Parietal lobe (tissue), 2 donors: ENCODE measurements at places on chromosomes 5 and 9. TPM values are rescaled to one million over a fixed set of nuclear protein-coding genes. Genes with fewer than 3 reads are reported as not detected.

The PCDHB16 gene
- 10.6 TPM for total RNA-seq

The HTR1A gene
- total RNA-seq: 18.5 TPM

The MYMK gene
- not detected for total RNA-seq

The LRRTM2 gene
- total RNA-seq: 90.5 TPM

The DCTN3 gene
- total RNA-seq: 121 TPM

The MCTP1 gene
- total RNA-seq: 112 TPM

The CDH9 gene
- total RNA-seq: 14.7 TPM

The NREP gene
- total RNA-seq: 726 TPM

The BTNL3 gene
- not detected for total RNA-seq

The GSN gene
- 20.3 TPM for total RNA-seq

The EQTN gene
- total RNA-seq: 8.1 TPM

The OR13C4 gene
- not detected for total RNA-seq

The ADAMTS12 gene
- total RNA-seq: 0.63 TPM

The LCN12 gene
- 0.94 TPM for total RNA-seq

The CDX1 gene
- not detected for total RNA-seq

The OR1J2 gene
- total RNA-seq: not detected
